ENCODE measurements at places on chromosomes 12 and 14. TPM values are rescaled to one million over a fixed set of nuclear protein-coding genes. Genes with fewer than 3 reads are reported as not detected.
A peak's percentile ranks its signal among the peaks of the same experiment; 100 is the strongest.

The PLA2G1B gene
- total RNA-seq, result not detected

The PIP4P1 gene
- total RNA-seq, result 22.2 TPM

The TMPO gene
- 30.4 TPM for total RNA-seq

The PLEK2 gene
- total RNA-seq, result 93.2 TPM

The ATF1 gene
- total RNA-seq, result 20.3 TPM

The EXOC3L4 gene
- total RNA-seq, result not detected

- no peak for DNase-seq
Observed at GRCh38 chr14:80110721-80111120, 100.6 kb downstream of the DIO2 start.

DNA sequence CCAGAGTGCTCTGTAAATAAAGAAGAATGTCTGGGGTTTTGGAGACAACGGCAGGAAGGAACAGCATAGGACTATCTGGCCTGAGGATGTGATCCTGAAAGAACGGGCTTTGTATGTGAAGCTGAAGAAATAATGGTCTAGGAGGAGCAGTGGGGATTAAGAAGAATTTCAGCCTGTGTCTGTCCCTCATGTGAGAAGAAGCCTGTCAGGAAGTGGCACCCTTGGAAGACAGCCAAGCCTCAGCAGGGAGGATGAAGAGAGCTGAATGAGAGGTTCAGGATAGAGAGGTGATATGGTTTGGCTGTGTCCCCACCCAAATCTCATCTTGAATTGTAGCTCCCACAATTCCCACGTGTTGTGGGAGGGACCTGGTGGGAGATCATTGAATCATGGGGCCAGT is 56.9 kb upstream of the TCL1A start:
- DNase-seq, result no peak

DNA sequence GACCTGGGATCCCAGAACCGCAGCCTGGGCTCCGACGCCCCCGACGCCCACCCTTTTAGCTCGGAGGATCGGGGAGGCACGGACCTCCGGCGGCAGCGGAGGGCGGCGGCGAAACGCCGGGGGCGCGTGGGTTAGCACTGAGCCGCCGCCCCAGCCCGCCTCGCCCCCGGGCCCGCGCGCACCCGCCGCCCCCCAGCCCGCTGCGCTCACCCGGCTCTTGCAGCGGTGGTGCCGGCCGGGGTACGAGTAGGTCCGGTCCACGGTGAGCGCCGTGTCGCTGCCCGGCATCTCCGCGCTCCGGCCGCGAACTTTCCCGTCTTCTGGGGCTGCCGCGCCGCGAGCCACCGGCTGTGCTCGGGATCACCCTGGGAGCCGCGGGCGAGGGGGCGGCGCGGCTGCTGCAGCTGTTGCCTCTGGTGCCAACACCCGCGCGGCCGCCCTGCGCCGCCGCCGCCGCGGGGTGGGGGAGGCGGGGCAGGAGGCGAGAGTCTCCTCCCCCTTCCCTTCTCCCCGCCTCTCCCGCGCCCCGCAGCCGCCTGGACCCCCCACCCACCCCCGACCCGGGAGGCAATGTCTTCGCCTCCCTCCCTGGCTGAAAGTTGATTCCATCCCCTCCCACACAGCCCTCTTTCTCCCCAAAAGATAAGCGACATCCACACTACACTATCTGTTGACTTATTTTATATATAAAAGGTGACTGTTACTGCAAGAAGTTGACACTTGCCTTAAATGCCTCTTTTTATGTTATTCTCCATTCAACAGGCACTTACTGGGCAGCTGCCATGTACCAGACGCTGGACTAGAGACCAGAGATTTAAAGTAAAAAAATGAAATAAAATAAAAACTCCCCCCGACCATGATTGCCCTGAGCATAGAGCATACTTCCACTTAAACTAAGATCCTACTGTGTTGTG is at the start of gene TMCC3:
TMCC3 (minus strand) TSS at position 415 of the 914 bp plus-strand sequence; CDS start at position 288, 127 bp downstream.
- DNase-seq, result peak; percentile 68

DNA sequence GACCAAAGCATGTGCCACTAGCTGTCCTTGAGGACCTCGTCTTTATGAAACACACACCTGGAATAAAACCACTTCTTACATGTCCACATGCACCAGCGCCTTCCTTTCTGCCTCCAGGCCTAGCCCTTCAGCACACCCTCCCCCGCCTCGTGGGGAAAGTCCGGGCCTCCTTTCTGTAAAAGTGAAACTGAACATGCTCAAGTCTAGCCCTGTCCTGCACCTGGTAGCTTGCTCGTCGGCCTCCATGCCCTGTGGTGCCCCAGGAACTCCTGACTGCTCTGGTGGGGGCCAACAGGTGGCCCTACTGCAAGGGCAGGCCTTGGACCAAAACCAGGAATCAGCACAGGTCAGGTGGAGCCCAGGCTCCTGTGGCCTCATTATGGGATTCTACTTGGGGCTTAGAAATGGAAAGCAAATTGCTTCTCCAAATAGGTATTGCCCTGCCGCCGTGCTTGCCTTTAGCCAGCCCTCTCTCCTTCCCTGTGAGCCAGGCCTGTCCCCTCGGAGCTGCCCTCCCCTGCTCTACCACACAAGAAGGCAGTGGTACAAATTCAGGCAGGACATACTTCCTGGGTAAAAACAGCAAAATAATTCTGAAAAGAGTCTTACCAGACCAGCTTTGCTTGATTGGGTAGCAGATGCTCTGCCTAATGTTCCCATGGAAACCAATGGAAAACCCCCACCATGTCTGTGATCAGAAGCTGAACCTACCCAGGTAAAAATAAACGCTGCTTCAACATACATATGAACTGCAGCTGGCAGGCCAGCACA is 43.5 kb downstream of the ERH start:
- DNase-seq, result peak; percentile 64

DNA sequence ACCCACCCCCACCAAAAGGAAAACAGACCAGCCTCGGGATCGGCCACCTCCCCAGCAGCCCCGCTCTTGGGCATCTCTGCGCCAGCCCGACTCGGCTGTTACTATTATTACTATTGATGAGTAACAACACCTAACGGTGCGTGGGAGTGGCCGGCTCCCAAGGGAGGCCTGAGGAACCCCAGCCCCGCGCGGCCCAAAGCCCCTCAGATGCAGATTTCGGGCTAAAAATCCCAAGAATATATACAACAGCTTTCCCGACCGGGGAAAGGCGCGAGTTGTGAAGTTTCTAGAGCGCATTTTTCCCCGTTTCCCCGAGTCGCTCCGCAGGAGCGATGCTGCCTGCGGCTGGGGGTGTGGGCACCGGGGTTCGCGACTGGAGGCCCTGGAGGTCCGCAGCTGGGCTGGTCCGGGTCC is 565 bp downstream of the NT5DC3 start:
- DNase-seq, result peak; percentile 58

- DNase-seq, result no peak
Observed at GRCh38 chr12:51836041-51836826, 12.3 kb downstream of the FIGNL2 start.

GRCh38 chr12:54558311-54558710 is 8.9 kb downstream of the PDE1B start:
- no peak for DNase-seq

DNA sequence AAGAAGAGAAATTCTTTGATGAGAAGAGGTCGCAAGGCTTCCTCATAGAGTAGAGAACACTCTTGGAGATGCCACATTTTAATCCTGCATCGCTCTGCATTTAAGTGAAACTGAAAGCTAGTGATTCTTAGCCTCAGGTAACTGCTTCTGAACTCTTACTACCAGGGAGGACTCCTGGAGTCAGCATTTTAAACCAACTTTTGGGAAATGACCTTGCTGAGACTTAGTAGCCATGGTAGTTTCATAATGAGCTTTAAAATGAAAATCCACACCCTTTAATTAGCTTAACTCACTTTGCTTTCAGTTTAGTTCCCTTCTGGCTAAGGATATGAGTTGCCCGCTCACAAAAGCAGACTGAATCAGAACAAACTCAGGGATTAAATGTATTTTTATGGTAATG is 80.3 kb downstream of the SYNE2 start:
- DNase-seq, result peak; percentile 11

DNA sequence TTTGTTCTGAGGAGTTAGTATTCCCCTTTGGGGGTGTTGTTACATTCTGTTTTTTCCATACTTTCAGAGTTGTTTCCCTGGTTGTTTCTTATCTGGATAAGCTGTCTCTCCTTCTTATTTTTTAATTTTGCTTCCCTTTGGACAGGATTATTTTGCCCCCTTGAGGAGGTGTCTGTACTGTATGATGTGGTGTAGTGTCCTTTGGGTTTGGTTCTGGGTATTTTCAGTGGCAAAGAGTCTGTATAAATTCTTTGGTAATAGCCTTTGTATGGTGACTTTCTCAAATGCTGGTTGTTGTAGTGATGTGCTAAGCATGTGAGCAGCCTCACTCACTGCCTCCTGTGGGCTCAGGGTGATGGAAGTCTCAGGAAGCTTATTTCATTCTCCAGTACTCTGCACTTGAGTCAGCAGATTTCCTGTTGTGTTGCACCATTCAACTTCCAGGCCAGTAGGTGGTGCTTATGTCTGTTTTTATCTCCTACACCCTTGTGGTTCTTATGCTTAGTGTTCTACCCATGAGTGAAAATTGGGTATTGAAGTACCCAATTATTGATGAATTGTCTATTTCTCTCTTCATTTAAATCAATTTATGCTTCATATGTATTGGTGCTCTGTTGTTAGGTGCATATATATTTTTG is 103.3 kb upstream of the PMCH start:
- DNase-seq, result peak; percentile 63

DNA sequence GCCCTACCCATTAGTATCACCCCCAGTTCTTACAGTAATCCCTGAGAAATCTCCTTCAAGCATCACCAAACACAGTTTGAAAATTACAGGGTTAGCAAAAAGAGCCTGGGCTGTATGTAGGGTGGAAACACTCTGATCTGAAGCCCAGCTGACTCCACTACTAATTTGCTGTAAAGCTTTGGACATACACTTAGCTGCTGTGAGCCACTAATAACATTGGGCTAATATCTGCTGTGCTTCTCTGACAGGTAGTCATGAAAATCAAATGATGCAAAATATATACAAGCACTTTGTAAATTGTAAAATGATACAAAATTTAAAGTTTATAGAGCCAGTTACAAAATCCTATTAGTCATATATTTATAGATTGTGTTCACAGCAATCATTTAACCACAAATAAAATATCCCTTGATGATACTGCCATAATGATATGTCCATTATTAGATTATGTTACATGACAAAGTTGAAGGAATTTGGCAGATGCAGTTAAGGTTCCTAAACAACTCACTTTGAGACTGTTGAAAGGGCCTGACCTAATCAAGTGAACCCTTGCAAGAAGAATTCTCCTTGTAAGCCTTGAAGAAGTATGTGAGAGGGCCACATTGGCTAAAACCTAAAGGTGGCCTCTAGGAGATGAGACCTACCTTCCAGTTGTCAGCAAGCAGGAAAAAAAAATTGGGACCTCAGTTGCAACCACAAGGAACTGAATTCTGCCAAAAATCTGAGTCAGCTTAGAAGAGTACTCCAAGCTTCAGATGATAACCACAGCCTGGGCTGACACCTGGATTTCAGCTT is 19.0 kb downstream of the TWF1 start:
- peak; percentile 28 for DNase-seq

DNA sequence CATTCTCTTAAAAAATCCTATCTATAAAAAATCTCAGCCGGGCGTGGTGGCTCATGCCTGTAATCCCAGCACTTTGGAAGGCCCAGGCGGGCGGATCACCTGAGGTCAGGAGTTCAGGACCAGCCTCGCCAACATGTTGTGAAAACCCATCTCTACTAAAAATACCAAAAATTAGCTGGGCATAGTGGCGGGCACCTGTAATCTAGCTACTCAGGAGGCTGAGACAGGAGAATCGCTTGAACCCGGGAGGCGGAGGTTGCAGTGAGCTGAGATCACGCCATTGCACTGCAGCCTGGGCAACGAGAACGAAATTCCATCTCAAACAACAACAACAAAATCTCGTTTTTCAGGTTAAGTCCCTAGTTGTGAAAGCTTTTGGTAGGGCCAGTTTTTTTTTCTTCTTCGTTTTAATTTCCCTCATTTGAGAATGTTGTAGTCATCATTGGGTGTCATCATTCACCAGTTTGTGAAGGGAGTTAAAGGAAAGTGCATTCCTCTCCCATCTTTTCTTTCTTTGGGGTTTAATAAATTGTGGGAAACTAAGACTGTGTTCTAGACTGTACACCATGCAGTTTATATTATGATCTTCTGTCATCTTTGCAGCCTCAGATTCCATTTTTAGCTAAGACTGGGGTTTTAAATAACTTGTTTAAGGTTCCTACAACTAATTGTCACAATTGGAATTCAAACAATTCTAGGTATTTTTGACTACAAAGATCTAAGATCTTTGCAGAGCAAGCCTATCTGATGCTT is 23.9 kb downstream of the MDM2 start:
- DNase-seq, result no peak

GRCh38 chr14:75960231-75960630 is 21.6 kb downstream of the TGFB3 start:
- DNase-seq, result no peak

DNA sequence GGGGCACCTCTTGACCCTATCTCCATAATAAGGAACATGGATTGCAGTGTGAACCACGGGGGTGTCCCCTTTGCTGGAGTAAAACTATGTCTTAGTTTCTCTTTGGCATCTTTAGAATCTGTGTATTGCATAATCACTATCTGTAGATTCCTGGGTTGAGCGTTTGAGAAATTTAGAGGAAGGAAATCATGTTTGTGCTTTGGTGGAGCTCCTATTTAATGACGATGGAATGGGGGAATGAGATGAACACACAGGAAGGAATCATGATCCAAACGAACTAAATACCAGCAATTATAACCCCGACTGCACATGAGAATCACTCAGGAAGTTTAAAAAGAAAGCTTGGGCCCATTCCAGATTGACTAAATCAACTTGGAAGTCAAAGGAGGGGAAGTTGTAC is 1.3 kb upstream of the MYG1 start:
- no peak for DNase-seq

- peak; percentile 26 for DNase-seq
Observed at GRCh38 chr12:75208856-75209811, 505 bp downstream of the KCNC2 start.

GRCh38 chr14:104680806-104681688 is 8.4 kb upstream of the INF2 start:
- peak; percentile 89 for DNase-seq

DNA sequence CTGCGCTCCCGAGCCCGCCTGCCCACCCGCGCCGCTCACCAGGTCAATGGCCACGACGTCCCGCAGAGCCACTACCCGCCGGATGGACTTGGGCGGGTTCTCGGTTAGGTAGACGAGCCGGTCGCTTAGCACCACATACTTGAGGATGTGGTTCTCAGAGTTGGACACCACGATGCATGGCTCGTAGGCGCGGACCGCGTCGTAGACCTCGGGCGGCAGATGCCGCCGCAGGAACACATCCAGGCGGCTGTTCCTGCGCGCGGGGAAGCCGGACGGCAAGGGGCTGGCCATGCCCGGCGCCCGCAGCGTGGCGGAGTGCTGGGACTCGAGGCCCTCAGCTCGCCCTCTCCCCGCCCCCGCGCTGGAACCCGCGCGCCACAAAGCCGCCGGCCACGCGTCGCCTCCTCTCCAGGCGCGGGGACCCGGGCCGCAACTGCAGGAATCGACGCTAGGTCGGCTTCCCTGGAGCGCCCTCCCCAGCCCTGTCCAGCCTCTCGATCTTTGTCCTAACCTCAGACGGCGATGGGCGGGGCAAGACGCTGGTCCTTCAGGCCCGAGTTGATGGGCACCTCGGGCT is at the start of gene C12orf56:
C12orf56 (minus strand) TSS at position 484 of the 577 bp plus-strand sequence; CDS start at position 291, 193 bp downstream.
- no peak for DNase-seq

DNA sequence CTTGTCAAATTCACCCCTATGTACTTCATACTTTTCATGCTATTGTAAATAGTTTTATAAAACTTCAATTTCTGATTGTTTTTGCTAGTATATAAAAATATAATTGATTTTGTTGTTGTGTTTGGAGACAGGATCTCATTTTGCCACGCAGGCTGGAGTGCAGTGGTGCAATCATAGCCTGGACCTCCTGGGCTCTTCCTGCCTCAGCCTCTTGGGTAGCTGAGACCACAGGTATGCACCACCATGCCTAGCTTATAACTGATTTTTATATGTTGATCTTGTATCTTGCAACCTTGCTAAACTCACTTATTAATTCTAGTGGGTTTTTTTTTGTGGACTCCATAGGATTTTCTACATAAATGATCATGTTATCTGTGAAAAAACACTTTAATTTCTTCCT is 23.5 kb downstream of the ATP5MC2 start:
- DNase-seq, result no peak

Measured in mammary epithelial cell (primary cell).